ENCODE measurements at places on chromosomes 11 and 22.

DNA sequence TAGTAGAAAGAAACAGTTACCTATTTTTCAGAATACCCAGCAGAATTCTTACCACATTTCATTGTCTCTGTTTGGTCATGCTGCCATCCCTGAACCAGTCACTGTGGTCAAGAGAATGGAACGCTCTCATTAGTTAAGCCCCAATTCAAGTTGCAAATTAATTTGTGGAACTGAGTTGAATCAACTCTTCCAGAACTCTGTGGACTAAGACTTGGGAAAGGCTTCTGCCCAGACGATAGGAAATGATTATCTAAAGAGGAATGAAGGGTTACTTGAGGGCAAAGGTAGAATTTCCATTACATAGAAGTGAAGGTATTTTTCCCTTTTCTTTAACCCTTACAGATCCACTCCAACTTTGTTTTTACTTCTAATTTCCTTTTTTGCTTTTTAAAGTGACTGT, 286.4 kb downstream of the DYNC2H1 start:
- no peak for DNase-seq

GRCh38 chr22:44025171-44026065, 1.3 kb downstream of the PARVB start:
- DNase-seq: no peak

DNA sequence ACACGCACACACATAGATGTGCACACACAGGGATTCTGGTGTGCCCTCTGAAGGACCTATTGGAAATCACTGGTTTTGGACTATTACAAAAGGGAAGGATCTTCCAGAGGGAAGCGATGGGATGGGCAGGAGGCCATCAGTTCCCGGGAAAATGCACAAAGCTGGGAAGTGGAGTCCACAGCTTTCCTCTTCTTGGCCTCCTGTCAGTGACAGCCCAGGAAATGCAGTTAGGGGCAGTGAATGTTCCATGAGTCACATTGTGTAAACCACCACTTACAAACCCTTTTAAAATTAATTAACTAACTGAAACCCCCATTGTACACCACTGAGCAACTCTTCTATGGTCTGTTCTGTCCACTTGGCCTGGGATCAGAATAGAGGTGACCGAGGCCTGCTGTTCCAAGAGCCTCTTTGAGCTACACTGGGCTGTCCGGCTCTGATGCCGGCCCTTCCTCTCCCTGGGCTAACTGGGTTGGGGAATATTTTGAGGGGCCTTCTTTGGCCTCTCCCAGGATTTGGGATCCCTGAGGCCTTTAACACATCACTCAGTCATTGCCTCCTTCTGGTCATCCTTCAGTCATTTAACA, 137.7 kb downstream of the FEZ1 start:
- DNase-seq: no peak

DNA sequence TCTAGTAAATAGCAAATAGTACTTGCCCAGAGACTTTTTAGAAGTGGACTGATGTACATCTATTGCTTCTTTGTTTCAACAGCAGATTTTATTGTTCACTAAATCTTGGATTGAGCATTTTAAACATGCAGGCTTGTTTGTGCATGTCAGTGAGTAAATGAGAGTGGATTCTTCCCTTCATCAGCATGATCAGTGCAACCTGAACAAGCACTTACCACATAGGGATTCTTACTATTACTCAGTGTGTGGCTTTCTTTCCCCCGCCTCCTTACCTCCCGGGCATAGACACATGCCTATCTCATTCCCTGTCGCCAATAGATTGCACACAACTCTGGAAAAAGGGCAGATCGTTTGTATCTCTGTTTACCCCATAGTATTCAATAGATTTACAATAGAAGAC, 197.5 kb downstream of the C11orf87 start:
- DNase-seq: no peak

GRCh38 chr11:95065336-95065735, 1.4 kb upstream of the SRSF8 start:
- DNase-seq: no peak

- DNase-seq: no peak
Observed at GRCh38 chr11:103525069-103525468, 415.8 kb downstream of the DYNC2H1 start.
